ENCODE measurements at places on chromosomes 13 and 19.

GRCh38 chr19:39937787-39938186 is 3.4 kb upstream of the FCGBP start:
- no peak for DNase-seq

- no peak for DNase-seq
Observed at GRCh38 chr19:48961673-48962028, 3.5 kb upstream of the FTL start.

- no peak for DNase-seq
Observed at GRCh38 chr13:34869696-34870095, 72.4 kb upstream of the NBEA start.

DNA sequence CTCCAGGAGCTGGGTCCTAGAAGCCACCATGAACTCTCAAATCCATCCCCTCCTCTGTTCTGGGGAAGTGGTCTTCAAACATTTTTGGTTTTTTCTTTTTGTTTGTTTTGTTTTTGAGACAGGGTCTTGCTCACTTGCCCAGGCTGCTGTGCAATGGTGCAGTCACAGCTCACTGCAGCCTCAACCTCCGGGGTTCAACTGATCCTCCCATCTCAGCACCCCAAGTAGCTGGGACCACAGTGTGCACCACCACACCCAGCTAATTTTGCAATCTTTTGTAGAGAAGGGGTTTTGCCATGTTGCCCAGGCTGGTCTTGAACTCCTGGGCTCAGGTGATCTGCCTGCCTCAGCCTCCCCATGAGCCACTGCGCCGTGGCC is 7.0 kb downstream of the BLVRB start:
- DNase-seq = no peak

DNA sequence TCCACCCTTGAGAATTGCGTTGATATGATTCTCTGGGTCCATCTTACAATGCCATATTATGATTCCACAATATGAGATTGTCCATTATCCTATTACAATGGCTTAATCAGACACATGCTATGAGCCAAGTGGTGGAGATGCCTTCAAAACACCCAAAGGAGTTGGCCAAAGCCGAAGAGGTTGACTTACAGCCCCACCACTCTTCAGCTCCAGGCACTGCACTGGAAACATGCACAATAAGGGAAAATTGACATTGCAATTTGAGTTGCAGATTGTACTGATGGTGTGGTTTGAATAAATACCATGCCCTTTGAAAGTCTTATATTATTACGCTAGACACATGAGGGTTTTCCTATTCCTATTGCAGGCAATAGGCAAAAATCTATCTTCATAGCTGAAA is 75.4 kb upstream of the TNFSF11 start:
- DNase-seq = no peak

DNA sequence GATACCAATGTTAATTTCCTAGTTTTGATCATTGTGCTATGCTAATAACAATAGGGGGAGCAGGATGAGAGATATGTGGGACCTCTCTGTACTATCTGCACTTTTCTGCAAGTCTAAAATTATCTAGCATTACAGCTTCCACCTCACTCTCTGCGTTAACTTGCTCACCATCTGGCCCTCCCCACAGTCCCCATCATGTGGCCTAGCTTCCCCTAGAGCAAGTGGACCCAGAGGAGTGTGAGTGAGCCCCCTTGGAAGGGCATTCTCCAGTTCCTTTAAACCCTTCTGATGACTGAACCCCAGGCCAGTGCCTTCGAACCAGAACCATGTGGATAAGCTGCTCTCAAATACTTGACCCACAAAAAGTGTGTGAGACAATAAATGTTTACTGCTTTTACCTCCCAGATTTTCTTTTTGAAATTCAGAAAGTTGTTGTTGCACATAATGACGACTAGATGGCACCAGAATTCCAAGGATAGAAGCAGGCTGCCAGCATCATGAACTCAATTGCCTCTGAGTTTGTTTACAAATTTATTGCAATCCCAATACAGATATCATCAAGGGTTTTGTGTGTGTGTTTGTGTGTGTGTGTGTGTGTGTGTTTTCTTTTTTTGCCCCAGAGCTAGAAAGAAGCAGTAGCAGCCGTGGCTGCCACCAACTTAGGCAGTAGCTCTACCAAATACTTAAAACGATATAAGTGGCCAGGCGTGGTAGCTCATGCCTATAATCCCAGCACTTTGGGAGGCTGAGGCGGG is 49.0 kb upstream of the ZNF780A start:
- DNase-seq = no peak

- DNase-seq = no peak
Observed at GRCh38 chr19:47109541-47110375, 3.8 kb downstream of the ZC3H4 start.

DNA sequence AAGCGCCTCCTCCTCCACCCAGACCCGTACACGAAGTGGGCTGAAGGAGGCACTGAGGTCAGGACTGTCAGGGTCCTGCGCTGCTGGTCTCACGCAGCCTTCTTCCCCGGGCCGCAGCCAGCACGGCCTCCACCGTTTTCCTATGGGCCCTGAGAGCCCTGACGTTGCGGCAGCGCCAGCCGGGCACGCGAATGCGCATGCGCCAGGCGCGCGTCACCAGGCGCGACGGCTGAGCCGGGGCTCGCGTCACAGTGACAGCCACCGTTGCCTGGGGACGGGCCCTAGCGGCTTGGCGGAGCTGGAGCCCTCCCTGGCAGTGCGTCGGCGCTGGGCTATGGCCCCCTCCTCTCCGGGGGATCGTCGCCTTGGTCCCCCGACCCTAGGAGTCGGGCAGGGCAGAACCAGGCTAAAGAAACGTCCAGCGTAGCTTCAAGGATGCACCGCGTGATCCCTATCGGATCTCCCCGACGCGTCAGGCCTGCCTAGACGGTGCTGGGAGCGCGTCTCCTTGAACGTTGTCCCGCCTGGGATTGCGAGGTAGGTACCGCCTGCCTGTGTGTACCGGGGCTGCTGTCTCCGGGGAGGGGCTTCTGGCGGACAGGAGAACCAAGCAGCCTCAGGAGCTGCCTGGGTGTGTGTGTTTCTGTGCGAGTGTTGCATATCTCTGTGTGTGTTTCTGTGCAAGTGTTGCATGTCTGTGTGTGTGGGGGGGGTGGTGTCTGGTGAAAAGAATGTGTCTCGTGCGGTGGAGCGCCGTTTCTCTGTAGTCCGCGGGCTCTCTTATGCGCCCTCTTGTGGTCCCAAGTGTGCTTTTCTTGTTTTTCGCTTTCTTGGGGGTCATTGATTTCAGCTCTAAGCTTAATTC is 43.2 kb downstream of the ZNF571 start:
- DNase-seq = no peak

GRCh38 chr13:41284512-41285288 is 21.3 kb upstream of the MTRF1 start:
- no peak for DNase-seq

GRCh38 chr13:24887759-24888158 is 123.8 kb downstream of the RNF17 start:
- DNase-seq = no peak

- DNase-seq = no peak
Observed at GRCh38 chr13:99600318-99600717, 99.0 kb downstream of the TM9SF2 start.

DNA sequence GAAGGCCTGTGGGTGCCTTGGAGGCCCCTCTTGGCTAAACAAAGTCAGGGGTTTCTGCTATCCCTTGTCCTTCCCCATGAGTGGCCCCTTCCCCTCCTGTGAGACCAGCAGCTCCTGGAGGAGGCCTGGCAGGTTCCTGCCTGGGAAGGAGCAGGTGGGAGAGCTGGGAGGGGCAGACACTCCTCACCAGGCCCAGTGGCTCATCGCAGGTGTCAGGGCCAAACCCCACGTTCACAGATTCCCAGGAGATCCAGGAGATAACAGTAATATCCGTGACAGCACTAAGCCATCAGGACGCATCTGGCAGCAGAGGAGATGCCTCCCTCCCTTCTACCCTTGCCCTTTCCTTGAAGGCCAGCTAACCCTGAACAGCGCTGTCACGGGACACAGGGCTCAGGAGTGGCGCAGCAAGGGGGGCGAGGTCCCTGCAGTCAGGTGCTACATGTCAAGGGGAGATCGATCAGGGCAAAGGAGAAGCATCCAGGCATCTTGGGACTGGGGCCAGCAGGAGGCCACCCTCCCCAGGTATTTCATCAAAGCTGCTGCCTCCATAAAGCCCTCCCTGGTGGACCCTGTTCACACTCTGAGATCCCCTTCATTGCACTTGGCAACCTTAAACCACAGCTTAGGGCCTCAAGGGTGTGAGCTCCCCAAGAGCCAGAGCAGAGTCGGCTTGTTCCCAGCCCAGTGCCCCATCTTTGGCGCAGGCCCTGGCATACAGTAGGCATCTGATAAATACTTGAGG is 4.8 kb downstream of the CEBPA start:
- DNase-seq = no peak

GRCh38 chr19:2630352-2631001 is 72.0 kb downstream of the GNG7 start:
- DNase-seq = no peak

DNA sequence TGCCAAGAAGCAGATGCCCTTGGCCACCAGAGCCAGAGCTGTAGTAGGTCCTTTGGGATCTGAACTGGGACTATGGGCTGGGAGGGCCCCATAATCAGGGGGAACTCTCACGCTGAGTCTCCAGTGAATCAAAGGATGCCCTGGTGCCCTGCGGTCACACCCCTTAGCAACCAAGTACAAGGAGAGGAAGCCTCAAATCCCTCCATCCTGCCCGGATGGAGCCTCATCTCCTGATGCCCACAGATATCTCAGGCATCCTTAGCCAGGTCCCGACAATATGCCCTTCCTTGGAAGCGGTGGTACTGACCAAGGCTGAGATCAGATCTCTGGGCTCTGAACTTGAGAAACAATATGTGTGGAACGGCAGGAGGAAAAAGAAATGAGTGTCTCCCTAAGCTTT is 1.7 kb downstream of the PLEKHA4 start:
- no peak for DNase-seq

DNA sequence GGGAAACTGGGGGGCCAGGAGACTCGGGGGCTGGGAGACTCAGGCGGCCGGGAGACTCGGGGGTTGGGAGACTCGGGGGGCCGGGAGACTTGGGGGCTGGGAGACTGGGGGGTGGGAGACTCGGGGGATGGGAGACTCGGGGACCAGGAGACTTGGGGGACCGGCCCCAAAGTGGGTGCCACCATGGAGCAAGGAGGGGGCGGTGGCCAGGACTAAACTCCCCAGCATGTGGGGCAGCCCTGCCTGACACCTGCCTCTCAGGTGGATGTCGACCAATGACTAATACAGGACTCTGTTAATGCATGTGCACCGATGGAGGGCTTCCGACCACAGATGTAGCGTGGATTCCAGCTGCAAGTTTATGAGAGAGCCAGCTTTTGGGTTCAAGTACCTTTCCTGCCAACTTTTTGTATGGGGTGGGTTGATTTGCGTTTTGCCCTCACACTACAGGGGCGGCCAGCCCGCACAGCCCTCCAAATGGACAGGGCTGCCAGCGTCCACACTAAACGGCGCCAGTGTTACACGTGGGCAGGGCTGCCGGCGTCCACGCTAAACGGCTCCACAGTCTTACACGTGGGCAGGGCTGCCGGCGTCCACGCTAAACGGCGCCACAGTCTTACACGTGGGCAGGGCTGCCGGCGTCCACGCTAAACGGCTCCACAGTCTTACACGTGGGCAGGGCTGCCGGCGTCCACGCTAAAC is 62.2 kb downstream of the RASA3 start:
- no peak for DNase-seq

- DNase-seq = no peak
Observed at GRCh38 chr19:35693422-35693821, 10.9 kb upstream of the ZBTB32 start.

DNA sequence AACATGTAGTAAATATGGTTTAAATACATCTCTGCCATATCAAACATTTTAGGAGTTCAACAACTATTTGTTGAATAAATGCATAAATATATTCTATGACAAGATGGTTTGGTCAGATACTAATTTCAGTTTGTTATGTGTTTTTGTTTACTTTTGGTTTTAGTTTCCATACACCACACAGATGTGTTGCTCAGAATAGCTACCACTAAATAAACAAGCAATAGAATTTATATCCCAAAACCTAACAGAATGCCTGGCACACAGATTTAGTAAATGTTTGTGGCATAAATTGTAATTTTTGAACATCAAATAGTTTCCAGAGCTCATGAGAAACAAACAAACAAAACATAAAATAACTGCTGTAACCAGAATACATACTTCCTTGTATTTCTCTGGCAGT is 126.8 kb upstream of the ATXN8OS start:
- no peak for DNase-seq

GRCh38 chr13:78868991-78869390 is 210.0 kb upstream of the OBI1 start:
- DNase-seq = no peak

GRCh38 chr19:12095111-12095790 is 30.7 kb downstream of the ZNF844 start:
- no peak for DNase-seq

DNA sequence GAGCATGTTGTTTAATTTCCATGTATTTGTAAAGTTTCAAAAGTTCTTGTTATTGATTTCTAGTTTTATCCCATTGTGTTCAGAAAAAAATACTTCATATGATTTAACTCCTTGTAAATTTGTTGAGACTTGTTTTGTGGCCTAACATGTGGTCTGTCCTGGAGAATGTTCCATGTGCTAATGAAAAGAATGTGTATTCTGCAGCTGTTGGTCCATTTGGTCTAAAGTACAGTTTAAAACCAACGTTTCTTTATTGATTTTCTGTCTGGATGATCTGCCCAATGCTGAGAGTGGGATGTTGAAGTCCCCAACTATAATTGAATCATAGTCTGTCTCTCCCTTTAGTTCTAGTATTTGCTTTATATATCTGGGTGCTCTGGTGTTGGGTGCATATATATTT is 34.9 kb upstream of the TPP2 start:
- no peak for DNase-seq

GRCh38 chr13:91655731-91656130 is 257.3 kb downstream of the GPC5 start:
- no peak for DNase-seq

DNA sequence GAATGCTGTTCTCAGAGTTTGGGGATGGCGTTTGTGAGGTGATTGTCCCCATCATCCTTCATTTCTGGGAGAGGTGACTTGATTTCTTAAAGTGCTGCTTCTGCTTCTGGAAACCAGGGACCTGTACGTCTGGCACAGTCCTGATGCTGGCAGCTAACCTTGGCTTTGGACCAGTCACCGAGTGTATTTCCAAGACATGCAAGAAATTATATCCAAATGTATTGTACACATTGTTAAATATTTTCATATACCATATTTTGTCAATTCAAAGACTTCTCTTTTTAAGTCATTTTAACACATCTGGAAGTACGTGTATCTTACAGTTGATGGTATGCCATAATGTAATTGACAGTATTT is 97.4 kb downstream of the ARHGEF7 start:
- no peak for DNase-seq

GRCh38 chr19:13599681-13600080 is 93.4 kb upstream of the CACNA1A start:
- DNase-seq = no peak

- no peak for DNase-seq
Observed at GRCh38 chr13:99074693-99075092, 96.8 kb upstream of the DOCK9 start.

DNA sequence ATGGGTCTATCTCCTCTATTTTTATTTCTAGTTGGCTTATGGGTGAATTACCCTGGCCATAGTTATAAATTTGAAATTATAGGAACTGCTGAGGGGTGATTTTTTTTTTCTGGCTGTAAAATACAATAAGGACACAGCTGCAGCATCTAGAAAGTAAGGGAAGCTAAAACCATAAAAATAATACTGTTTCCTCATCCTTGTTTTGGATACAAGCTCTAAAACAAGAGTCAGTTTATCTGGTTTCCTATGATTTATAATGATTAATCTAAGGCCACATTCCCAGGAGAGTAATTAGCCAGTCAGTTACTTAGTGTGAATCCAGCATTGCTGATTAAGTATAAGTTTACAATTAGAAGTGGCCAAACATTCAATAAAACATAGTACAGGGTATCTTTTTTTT is 219.1 kb upstream of the NBEA start:
- DNase-seq = no peak

- no peak for DNase-seq
Observed at GRCh38 chr19:16969135-16969534, 57.5 kb downstream of the CPAMD8 start.

Measured in mesothelial cell of epicardium (in vitro differentiated cells).